CD8-positive, alpha-beta memory T cell (primary cell): ENCODE measurements at places on chromosomes 2 and 18.
A peak's percentile ranks its signal among the peaks of the same experiment; 100 is the strongest.

DNA sequence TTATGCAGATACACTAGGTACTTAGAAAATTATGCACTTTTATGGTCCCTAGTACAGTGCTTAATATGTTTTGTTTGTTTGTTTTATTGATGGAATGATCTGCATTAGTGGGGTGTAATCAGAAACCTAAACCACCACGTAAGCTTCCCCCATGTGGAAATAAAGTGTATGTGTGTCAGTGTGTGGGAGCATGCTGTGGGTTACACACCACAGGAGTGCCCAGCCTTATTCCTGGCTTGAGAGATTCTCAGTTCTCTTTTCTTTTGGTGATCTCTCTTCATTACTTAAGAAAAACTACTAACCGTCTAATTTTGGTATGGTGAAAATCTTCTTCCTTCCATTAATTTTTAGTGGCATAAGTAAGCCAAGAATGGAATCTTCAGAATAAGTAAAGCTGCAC is 398.6 kb downstream of the DCDC2C start:
- DNase-seq = no peak

DNA sequence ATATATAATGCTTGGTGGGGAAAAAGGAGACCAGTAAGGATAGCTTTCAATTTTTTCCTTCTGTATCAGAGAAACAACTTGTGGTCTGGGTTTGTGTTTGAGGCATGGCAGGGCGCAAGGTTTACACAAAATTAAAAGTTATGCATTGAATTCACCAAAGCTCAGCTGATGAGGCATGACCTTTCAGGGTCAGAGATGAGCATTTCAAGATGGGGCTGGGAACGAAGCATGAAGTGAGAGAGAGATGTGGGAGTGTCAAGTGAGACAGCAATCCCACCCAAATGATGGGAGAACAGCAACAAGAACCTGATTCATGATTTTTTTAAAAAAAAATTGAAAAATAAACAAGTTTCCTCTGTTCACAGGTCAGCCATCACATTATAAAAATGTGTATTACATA is 4.9 kb downstream of the GPR55 start:
- no peak for DNase-seq

GRCh38 chr2:29987146-29987545 is 65.8 kb upstream of the ALK start:
- no peak for DNase-seq

DNA sequence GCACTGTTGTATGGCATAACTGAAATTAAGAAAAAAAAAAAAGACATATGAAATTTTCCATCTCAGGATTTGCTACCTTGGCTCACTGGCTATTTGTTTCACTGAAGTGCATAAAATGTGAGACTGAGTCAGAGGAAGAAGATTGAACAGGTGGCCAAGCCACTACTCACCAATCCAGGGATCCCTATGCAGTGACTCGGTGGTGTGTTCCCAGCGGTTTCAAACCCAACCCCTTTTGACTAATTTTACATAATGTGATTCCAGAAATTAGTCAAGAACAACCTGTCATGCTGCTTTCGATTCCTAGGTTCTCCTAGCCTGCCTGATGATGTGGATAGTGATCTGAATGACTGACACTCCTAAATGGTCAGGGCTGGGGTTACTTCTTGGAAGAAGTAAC is 77.3 kb downstream of the KLHL14 start:
- DNase-seq = no peak

DNA sequence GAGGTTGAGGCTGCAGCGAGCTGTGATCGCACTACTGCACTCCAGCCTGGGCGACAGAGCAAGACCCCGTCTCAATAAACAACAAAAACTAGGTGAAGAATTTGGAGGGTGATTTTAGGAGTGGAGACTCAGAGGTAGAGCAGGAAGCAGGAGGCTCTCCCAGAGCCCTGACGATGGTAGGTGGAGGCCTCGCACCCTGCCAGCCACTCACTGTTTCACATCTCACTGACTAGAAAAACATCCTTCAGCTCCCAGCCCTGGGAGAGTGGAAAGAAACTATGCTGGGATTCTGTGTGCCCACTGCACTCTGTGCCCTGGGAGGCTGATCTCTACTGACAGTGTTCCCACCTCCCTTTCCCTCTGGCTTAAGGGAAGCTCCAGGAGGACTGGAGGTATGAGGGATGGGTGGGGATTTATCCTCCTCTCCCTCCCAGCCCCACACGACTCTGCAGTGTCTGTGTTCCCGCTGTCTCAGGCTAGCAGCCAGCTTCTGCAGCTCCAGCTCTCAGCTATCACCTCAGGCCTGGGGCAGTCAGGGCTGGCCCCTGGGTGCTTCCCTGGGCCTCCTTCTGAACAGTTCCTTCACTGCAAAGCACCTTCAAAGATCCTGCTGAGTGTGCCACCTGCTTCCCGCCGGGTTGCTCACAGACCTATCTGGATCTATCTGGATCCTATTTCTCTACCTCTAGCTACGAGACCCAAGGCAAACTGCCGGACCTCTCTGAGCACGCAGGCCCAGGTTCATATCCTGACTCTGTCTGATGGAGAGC is 9.6 kb downstream of the CIB4 start:
- no peak for DNase-seq

DNA sequence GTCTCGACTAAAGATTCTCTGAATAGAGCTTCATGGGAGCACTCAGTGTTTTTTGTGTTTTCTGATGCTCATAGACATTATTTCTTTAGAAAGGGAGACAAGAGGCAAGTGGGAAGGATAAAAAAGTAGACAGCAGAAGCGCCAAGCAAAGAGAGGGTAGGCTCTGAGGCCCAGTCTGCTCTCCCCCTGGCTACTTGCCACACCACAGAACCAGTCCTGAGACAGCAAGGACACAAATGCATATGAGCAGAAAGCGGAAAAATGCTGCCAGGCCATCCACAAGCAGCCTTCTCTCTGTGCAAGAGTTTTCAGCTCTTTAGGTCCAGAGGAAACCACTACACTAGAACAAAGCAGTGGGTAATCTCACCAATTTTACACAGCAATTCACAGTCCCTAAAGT is 285.4 kb downstream of the ZNF521 start:
- no peak for DNase-seq

DNA sequence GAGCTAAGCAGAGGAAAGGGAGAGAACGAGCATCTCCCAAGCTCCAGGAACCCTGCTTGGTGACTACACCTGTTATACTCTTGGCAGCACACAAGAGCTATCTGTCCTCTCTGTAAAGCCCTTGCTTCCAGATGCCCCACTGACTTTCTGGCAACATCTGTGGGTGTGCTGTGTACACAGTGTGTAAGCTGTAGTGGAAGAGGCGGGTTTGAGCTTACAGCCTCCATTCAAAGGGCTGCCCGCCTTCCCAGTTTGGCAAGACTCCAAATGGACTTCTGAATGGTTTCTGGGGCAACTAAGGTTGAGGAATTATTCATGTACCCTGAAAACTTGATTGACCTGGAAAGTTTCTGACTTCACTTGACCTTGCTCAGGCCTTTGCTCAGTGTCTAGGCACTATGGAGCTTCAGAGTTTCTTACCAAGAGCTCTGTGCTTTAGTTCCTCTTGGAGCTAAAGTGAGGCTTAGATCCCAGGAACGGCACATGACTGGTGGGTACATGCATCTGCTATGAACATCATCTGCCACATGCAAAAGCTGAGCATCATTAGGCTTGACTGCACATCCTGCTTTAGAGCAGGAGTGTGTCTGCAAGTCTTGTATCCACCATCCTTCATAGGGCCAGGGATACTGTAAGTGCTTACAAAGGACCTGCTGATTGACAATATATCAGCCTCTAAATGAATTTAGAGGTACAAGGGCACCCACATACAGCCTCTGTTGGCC is 290.9 kb upstream of the SIX2 start:
- DNase-seq = no peak

DNA sequence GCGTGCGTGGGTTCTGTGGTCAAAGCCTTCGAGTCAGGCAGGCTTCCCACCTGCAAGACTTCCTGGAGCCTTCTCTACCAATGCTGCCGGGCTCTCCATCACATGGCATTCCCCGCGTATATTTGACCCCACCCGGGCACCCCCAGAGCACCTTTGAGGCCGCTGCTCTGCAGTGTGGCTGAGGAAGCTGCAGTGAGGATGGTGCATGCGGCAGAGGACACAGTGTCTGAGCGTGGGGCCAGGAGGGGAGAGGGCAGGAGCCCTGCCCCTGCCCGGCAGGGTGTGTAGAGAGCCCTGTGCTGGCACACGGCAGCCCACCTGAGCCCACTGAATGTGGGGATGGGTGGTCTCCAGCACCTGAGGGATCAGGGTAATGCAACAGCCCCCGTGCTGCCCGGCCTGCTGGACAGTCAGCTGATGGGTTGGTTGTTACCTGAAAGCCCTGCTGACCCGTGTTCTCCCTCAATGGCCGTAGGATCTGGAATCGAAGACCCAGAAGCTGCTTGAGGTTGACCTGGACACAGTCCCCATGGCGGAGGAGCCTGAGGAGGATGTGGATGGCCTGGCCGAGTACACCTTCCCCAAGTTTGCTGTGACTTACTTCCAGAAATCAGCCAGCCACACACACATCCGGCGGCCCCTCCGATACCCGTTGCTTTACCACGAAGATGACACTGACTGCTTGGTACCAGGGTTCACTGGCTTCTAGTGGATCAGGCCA is 36.8 kb upstream of the GPR17 start:
- DNase-seq = no peak

GRCh38 chr18:78497641-78498040 is 482.0 kb upstream of the SALL3 start:
- no peak for DNase-seq

DNA sequence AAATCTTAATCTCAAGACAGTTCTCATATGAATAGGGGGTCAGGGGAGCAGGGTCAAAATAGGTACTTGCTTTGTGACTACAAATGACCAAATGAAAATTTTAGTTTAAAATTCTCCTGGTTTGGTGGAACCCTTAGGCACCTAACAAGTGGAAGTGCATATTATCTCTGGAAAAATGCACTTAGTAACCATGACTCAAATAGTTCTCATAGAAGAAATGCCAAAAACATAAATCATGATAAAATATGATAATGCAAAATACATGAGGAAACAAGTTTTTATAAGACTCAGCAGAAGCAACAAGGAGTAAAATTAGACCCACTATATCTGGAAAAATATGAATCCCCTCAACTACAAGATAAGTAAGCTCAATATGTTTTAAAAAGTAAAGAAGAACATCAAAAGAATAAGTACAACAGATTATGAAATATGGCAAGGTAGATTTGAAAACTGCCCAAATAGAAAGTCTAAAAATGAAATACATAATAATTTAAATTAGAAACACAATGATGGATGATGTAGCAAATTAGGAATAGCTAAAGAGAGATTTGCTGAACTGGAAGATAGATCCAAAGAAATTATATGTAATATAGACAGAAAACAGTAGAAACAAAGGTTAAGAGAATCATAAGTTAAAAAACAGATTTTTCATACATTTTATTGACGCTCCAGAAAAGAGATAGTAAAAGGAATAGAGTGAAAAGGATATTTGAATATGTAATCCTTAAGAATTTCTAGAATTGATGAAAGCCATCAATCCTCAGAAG is 308.3 kb downstream of the SETBP1 start:
- DNase-seq = no peak

- no peak for DNase-seq
Measured at GRCh38 chr2:217943446-217944321, 59.1 kb downstream of the TNS1 start.

GRCh38 chr2:142502402-142502801 is 371.6 kb upstream of the LRP1B start:
- DNase-seq = no peak

DNA sequence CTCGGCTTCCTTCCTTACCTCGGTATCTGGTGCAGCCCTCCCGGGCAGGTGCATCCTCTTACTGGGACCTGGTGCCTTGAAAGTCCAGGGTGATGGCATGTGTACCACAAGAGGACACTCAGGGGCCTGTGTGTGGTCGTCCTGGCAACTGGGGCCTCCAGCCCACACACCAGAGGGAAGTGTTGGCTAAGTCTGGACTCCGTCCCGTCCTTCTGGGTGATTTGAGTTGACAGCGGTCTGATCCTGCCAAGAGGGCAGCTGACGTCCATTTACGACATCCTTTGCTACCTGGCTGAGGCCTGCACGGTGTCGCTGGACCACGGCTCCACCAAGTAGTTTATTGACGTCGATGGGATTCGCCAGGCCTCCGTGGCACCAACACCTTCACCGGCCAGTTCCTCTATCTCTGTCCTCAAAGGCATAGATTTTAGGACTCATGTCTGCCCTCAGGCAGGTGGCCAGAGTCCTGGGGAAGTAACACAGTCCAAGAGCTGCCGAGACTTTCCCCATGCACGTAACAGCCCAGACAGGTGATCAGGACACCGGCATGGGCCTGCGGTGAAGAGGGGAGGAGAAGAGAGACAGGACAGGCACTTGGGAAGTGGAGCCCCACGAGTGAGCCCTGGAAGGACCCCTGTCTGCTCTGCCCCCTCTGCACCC is 186.0 kb upstream of the HDAC4 start:
- no peak for DNase-seq

- DNase-seq = peak; percentile 46
Measured at GRCh38 chr2:45860136-45861121, 209.0 kb downstream of the PRKCE start.

- no peak for DNase-seq
Measured at GRCh38 chr2:127181851-127182250, 38.2 kb downstream of the CYP27C1 start.

DNA sequence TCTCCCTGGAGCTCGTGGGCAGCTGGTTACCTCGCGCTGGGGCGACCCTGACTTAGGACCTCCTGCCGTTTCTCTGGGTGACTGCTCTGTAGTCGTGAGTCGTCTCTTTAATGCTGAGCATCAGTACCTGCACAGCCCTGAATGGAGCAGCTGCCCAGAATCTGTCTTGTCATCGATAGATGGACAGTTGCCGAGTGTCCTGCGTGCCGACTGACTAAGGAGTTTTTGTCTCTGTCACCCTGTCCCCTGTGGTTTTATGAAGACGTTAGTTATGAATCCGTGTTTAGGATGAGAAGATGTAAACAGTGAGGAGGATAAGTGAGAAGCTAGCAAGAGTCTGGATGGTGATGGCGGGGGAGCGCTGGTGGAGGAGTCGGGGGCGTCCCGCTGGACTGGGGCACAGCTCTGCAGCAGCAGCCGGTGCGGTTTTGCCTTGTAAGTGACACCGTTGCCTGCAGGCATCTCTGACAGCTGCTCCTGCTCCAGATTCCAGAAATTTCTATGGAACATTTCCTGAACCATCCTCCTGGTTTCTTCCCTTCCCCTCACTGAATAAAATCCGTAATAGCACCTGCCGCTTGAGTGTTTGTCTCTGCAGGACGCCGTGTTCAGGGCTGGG is 13.3 kb downstream of the AGAP1 start:
- no peak for DNase-seq

DNA sequence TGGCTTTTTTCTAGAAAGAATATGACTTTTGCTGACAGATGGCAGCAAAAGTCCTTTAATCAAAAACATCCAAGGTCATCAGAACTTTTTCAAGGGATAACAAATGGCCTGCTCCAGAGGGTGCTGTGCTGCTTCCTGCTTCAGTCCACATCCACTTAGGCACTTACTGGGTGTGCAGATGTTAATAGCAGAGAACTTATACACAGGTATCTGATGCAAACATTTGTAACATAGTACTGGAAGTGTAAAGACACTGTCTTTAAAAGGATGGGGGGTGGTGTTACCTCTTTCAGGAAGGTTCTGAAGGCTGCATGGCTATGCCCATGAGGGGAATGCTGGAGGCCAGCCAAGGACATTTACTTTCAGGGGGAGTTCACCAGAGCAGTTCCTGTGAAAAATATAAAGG is 5.5 kb downstream of the HOXD8 start:
- DNase-seq = no peak

GRCh38 chr2:8306530-8307351 is 375.1 kb upstream of the ID2 start:
- no peak for DNase-seq

GRCh38 chr18:45541421-45541820 is 73.9 kb upstream of the SLC14A2 start:
- no peak for DNase-seq
